Fibroblast of skin of abdomen (primary cell): ENCODE measurements at places on chromosomes 16 and 17.

DNA sequence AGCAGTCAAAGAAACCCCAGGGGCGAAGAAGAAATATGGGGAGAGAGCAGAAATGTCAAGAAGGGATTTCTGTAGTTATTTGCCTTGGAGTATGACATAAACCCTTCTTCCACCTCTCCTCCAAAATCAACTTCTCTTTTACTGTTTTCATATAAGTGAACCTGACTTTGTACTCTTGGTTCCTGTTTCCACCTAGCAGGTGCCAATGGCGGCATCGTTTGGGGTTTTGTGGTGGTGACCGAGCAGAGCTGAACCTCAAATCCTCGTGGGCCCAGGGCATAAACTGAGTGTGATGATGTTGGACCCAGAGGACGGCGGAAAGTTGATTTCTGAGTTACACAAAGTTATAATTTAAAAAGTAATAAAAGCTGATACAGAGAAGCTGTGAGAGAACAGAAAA is 39.6 kb upstream of the PSMD7 start:
- DNase-seq = no peak

DNA sequence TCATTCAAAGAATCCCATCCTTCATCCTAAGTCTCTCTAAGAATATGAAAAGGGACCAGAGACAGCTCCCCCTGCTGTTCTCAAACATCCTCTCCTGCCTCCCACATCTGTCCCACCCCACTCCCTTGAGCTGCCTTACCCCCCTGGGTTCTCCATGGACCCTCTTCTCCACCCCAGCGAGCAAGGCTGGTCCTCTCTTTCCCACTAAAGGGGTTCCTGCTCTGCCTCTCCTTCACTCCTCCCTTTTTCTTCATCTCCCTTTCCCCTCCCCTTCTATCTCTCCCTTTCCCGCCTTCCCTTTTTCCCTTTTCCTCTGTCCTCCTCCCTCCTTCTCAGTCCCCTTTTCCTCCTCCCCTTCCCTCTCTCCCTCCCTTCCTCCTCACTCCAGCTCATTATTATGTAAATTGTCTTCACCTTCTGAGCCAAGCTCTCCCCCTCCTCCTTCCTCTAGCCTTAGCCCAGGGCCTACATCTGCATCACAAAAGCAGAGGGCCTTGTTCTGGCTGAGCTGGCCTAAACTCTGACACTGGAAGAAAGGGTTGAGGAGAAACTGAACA is 90.0 kb downstream of the GNAO1 start:
- DNase-seq = no peak

GRCh38 chr16:79897104-79897452 is 296.5 kb upstream of the MAF start:
- DNase-seq = no peak

GRCh38 chr16:88323546-88324330 is 59.0 kb upstream of the ZNF469 start:
- DNase-seq = no peak

DNA sequence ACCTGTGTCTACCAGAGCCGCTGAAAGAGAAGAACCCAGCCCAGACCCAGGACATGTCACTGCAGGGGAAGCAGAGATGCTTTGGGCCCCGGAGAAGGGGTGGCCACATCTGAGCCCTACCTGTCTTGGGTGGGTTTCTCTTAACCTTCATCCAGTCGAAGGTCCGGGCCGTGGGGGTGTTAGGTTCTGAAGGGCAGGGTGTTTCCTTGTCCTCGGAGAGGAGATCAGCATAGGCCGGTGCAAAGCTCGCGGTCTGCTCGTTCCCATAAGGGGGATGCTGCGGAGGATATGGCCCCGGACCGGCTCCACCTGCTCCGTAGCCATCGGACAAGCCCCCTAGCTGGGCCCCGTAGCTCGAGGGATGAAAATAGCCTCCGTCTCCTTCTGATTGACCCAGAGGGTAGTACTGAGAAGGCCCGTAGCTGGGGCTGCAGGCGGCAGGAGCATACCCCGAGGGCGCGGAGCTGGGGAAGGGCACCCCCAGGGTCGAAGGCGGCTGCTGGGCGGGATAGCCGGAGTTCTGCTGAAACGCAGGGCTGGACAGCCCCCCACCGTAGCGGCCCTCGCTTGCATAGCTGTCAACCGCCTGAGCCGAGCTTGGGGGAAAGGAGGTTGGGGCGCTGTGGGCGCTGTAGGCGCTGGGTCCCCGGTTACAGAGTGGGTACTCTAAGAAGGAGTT is 464 bp downstream of the HOXB1 start:
- DNase-seq = no peak

DNA sequence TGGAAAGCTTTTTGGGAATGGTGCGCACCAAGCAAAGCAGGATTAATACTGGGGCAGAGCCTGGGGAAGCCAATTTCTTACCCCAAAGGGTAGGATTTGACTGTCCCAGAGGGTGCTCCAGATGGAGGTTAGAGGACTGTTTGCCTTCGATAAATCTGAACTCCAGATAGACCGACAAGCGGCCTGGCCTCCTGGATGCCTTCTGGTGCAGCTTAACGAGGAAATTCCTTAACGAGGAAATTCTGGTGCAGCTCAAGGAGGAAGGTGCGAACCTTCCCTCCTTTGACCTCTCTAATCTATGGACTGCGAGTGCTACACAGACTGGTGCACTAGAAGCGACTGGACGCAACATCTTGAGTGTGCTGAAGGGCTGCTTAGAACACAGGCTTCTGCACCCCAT is 6.5 kb downstream of the CALB2 start:
- DNase-seq = no peak

DNA sequence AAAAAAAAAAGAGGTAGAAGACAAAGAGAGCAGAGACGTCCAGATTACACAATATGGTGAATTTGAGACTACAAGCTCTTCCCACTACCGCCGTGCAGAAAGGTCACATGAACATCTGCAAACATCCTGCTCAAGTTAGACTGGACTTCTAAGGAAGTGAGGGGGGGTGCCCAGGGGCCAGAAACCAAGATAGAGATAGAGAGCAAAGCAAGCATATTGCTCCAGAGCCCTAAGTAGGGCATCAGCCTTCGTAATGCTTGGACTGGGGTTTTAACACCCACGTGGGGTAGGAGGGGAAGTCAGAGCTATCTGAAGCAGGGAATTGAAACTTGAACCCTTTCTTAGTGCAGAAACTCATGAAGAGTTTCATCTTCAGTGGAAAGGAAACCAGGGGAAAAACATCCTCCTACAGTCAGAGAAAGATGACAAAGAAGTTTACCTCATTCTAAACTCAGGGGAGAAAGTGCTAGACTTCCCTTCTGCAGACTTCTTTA is 8.7 kb downstream of the CLEC19A start:
- DNase-seq = no peak

GRCh38 chr16:12420661-12421209 is 383.0 kb downstream of the CPPED1 start:
- DNase-seq = no peak

DNA sequence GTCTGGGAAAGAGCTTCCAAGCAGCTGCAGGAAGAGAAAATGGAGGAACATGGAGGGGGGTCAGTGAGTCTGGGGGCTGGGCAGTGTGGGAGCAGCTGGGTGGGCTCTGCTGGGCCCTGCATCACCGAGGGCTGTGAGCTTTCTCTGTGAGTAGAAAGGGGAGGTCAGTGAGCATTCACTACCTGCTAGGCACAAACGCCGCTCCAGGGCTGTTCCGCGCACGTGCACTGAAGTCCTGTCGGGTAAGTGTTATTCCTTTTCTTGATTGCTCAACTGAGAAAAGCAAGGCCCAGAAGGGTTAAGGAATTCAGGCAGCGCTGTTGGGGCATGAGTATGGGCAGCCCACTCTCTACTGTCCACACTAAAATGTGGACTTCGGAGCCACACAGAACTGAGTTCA is 4.7 kb downstream of the CACNG5 start:
- no peak for DNase-seq
